Epithelial cell of proximal tubule (primary cell): ENCODE measurements at places on chromosomes 1 and 21. TPM values are rescaled to one million over a fixed set of nuclear protein-coding genes. Genes with fewer than 3 reads are reported as not detected.

Gene FTCD
- total RNA-seq = not detected in 2 replicates

Gene EPHA2
- 112 and 131 TPM in 2 replicates for total RNA-seq

Gene EXTL1
- 0.07 and 0.12 TPM in 2 replicates for total RNA-seq

Gene SLC1A7
- total RNA-seq = not detected in 2 replicates

Gene VTCN1
- 1.2 and 4.3 TPM in 2 replicates for total RNA-seq

Gene TMEM82
- total RNA-seq = not detected in 2 replicates

Gene PAQR6
- total RNA-seq = 1.4 and 1.5 TPM in 2 replicates

Gene PTGS2
- total RNA-seq = 4.3 and 8.7 TPM in 2 replicates

Gene ZNF683
- total RNA-seq = not detected in 2 replicates

Gene AGRN
- total RNA-seq = 261 and 462 TPM in 2 replicates
